ENCODE measurements at places on chromosomes 1 and 21. TPM values are rescaled to one million over a fixed set of nuclear protein-coding genes. Genes with fewer than 3 reads are reported as not detected.

Gene SPATA46
- not detected for total RNA-seq

Gene CFAP298
- 82.4 TPM for total RNA-seq

Gene CFHR3
- total RNA-seq, result 0.55 TPM

Gene GNG4
- total RNA-seq, result 0.13 TPM

Gene INKA2
- 2.0 TPM for total RNA-seq

Measured in HT-29 (cell line).